ENCODE measurements at places on chromosomes 7 and 10.

DNA sequence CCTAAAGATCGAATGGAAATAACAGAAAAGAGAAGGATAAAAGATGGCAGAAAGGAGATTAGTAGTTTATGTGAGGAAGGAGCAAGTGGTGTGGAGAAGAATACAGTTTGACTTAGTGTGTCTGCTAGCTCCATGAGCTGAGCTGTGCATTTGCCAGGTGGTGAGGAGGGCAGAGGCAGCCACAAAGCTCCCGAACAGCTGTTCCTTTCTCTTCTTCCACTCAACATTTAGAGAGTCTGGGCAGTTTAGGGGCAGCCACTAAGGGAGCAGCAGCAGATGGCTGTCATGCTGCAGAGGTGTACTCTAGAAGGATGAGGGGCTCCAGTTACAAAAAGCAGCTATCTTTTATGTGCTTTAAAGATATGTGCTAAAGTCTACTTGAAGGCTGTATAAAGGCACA, 674.4 kb downstream of the GRM8 start:
- DNase-seq, result no peak

- DNase-seq, result no peak
Measured at GRCh38 chr10:61098966-61099365, 155.0 kb upstream of the RHOBTB1 start.

DNA sequence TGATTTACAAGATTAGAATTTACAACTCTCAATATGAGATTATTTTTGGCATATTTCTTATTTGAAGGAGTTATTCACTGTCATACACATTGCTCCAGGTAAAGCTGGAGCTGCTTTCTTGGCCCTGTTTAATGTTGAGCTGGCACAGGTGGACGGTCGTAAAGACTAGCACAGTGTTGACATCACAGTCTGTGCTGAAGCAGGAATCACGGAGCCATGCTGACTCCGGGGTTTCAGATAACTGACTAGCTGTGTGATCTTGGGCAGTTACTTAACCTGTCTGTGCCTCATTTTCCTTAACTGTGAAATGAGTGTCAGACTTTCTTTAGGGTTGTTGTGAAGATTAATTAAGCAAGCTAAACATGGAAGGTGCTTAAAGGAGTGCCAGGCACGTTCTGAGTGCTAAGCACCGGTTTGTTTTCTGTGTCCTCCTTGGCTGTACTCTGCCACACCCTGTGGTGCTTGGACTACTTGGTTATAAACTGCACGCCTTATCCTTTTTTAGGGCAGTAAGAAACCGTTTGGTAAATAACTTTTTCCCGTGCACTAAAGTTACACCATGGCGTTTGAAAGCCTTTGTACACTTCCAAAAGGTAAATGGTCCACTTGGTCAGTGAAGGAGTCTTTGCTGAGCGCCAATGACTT, 47.7 kb downstream of the DYNC2I1 start:
- DNase-seq, result no peak

- no peak for DNase-seq
Measured at GRCh38 chr7:1368184-1368681, 91.0 kb downstream of the MICALL2 start.

GRCh38 chr7:95863-96260, 96.5 kb upstream of the FAM20C start:
- DNase-seq, result no peak

GRCh38 chr7:70389531-70390151, 742.3 kb upstream of the GALNT17 start:
- DNase-seq, result no peak

DNA sequence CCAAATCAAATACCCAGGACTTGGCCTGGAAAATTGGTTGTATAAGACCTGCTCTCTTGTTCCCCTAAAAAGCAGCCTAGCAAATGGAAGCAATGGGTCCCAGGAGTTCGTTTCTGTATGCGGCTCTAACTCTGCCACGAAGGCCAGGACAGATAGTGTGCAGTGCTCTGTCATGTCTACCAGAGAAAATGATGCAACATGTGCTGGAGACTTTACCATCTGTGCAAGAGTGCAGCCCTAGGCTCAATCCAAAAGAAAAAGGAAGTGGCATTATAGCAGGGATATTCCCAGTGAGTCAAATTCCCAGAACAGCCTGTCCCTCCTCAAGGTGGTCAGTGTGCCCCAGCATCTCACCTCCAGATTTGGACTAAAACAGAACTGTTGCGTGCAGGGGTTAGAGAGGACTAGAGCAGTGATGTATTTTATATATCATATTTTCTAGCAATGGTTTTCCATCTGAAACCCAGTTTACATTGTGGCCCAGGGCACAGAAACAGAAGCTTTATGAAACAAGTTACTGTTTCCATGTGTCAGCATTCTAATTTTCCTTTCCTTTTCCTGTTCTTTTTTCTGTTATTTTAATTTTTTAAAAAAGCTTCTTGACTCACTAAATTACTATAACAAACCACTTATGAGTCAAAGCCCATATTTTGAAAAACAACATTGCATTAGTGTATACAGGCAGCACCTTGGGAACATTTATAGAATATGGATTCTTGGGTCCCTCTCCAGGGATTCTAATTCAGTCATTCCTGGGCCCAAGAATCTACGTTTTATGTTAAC, 311.2 kb downstream of the RNLS start:
- no peak for DNase-seq

DNA sequence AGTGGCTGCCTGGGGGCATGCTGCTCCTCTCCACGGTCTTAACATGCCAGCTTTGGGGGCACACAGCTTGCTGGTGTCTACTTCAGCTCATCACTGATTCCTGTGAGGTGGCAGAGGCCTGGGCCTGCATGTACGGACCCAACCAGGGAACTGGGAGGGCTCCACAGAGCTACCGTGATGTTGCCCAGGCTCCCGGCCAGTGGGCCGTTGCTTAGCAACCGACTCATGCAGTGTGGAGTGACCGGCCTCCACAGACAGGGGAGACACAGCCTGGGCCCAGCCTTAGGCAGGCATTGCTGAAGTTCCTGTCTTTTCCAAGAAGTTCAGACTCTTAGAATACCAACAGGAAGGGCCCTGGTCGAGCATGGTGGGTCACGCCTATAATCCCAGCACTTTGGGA, 25.8 kb upstream of the SH2B2 start:
- DNase-seq, result no peak

DNA sequence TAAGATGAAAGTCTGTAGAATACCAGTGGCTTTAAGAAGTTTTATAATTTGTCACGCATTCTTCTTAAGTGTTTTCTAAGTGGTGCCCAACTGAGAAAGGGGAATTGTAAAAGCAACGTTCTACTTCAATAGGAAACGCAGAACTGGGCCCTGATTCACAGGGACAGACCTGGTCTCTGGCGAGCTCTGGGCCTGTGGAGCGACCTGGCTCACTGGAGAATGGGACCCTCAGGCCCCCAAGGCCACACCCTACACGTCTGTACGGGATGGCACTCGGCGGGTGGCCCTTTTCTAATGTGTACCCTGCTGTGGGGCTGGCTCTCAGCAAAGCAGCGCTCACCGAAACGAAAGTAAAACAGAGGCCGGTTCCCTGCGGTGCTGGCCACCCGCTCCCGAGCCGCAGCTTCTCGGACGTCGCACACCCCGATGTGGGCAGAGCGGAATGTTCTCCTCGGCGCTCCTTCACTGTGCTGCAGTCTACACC, 205.0 kb downstream of the DIP2C start:
- no peak for DNase-seq

- no peak for DNase-seq
Measured at GRCh38 chr10:1559761-1560160, 177.6 kb downstream of the ADARB2 start.

- DNase-seq, result no peak
Measured at GRCh38 chr7:103894656-103895596, 94.5 kb downstream of the RELN start.

GRCh38 chr10:60384708-60385398, 4.8 kb downstream of the ANK3 start:
- DNase-seq, result no peak

GRCh38 chr7:3670898-3671297, 369.8 kb downstream of the SDK1 start:
- DNase-seq, result no peak

DNA sequence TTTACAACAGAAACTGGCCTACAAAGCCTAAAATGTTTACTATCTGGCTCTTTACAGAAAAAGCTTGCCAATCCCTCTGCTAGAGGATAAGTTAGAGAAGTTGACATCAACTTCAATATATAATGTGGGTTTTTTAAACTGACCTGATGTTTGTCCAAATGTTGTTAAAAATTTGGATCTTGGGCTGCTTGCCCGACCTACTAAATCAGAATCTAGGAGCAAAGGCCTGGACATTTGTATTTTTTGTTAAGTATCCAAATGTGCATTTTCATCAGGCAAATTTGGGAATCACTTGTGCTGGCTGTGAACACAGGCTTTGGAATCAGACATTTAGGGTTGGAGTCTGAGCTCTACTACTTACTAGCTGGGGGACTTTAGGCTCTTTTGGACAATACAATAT, 252.7 kb upstream of the CSTF2T start:
- no peak for DNase-seq

DNA sequence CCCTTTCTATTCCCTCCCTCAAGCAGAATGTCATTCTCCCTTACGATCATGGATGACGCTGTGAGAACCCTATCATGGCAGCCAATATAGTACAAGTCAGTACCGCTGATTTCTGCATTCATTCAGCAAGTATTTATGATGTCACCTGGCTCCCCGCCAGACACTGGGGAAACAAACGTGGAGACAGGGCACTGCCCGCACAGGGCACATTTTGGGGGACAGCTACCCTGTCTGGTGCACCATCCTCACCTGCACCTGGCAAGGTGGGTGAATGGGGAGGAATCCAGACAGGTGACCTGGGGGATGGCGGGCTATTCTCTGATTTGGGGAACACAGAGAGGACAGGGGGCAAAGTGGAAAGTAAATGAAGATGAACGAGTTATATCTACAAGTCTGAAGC, 28.4 kb downstream of the MKI67 start:
- DNase-seq, result no peak

DNA sequence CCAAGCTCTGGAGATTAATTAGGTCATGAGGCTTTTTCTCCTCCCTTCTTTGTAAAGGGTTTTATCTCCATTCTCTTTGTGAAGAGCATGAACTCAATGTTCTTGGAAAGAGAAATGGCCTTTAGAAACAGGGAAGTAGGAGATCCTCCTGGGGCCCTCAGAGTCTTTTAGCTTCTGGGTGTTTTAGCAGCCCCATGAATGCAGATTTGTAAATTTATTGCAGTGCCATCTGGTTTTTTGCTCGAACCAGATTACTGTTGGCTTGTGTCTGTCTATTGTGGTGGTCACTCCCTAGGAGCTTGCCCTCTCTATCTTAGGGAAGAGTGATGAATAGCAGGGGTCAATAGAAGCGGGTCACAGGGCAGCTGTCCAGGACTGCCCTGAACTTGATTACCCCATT, 110.6 kb downstream of the BTRC start:
- DNase-seq, result no peak

- DNase-seq, result no peak
Measured at GRCh38 chr7:48563334-48563733, 361.0 kb upstream of the CDC14C start.

GRCh38 chr7:94400643-94401427, 6.1 kb downstream of the COL1A2 start:
- no peak for DNase-seq

- DNase-seq, result no peak
Measured at GRCh38 chr10:106506526-106507283, 657.8 kb downstream of the SORCS1 start.
